ENCODE measurements at places on chromosomes 3 and 15.

DNA sequence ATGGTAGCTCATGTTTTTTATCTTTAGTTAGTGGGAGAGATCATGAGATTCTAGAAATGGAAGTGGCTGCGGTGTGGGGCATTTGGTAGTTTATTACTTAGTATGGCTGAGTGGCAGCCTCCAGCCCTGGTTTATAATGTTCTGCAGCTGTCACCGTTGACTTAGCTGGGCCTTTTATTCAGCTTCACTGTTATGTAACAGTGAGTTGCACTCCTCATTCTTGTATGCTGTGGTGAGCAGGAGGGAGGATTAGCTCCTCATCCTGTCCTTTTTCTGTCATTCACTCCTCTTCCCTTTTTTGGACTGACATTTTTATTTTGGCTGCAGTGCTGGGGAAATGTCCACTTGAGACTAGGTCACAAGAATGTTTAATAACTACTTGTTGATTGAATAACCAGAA, 29.5 kb downstream of the RAD54L2 start:
- no peak for DNase-seq

DNA sequence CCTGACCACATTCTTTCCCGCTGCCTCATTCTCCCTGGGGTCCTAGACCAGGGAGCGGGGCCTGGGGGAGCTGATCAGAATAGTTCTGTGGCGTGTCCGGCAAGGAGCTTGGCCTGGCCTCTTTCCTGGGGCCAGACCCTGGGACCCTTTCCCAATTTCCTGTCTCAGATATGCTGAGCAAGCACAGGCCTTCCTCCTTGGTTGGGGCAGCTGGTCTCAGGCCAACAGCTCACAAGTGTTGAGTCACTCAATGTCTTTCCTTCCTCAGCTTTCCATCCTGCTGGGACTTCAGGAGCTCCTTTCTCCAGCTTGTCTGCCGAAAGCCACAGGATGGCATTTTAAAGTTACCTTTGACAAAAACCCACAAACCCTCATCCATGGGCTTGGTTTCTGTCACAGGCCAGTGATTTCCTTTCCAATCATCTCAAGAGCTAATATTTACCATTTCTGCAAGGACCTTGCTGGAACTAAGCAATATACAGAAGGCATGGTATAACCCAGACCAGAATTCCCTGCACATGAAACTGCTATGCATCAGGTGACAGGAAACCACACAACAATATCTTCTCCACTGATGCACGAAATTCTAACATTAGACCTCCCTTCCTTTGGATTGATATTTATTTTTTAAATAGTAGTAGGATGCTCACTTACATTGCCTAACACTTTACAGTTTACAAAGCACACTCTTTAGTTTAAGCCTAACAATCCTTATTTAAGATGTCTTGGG, 19.5 kb upstream of the TIMP4 start:
- DNase-seq = no peak

- DNase-seq = no peak
These were observed 10.8 kb downstream of the TIPARP start for GRCh38 chr3:156685198-156685597.

GRCh38 chr3:106088304-106088703, 219.5 kb upstream of the CBLB start:
- DNase-seq = no peak

GRCh38 chr15:67114846-67115585, 49.6 kb downstream of the SMAD3 start:
- DNase-seq = peak; percentile 65

- no peak for DNase-seq
These were observed 88.9 kb upstream of the NEDD4 start for GRCh38 chr15:56082263-56082761.

DNA sequence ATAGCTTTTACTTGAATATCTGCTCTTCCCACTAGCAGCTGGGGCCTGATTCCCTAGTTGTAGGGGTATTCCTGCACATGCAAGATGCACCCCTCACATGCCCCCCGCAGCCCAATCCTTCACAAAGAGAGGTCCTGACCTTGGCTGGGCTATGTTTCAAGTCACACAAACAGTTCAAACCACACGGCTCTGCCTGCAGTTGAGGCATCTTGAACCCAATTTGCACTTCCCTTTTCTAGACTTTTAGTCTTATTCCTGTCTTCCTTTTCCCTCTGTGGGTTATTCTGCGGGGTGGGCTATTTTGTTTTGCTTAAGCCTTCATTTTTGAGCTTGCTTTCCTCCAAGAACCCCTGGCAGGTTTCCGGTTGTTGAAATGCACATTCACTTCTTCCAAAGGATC, 13.3 kb upstream of the CCR1 start:
- DNase-seq = no peak

- DNase-seq = no peak
These were observed 68.2 kb downstream of the EDEM1 start for GRCh38 chr3:5255404-5256344.

- no peak for DNase-seq
These were observed 66.9 kb upstream of the PRR20G start for GRCh38 chr3:127354761-127355160.

- no peak for DNase-seq
These were observed 11.1 kb downstream of the MAP6D1 start for GRCh38 chr3:183814240-183814639.

- DNase-seq = no peak
These were observed 811.0 kb upstream of the ALCAM start for GRCh38 chr3:104555728-104556127.

DNA sequence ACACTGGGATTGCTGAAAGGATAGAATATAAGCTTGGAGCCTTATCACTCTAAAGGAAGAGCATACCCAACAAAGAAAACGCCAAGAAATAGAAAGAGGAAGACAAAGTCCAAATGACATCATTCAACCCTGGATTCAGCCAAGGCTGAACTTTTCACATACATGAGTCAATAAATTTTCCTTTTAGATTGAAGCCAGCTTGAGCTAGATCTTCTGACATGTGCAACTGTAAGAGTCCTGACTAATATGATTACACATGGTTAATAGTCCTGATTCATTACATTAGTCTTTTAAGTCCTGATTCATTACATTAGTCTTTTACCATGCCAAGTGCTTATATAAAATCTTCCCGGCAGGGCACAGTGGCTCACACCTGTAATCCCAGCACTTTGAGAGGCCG, 13.6 kb upstream of the DENND6A start:
- no peak for DNase-seq

DNA sequence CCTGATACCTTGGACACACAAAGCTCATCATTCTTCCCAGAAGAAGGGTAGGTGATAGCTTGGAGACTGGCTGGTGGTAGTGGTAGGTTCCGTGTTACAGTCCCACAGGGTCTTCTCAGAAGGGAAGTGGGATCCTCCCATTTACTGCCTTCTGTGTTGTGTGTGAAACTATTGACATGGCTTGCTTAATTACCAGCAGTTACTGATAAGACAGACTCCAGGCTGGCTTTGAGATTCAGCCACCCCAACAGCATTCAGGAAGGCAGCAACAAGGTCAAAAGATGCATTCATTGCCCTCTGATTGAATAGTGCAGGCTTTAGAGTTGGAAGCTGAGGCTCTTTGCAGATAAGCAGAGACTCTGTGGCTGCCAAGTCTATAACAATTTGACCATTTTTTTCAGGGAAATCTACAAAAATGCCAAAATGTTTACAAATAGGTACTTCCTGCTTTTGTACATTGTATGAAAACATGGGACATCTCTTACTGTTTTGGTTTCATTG, 7.7 kb downstream of the ARNT2 start:
- DNase-seq = no peak

GRCh38 chr3:177149106-177149505, 48.2 kb downstream of the TBL1XR1 start:
- DNase-seq = no peak

DNA sequence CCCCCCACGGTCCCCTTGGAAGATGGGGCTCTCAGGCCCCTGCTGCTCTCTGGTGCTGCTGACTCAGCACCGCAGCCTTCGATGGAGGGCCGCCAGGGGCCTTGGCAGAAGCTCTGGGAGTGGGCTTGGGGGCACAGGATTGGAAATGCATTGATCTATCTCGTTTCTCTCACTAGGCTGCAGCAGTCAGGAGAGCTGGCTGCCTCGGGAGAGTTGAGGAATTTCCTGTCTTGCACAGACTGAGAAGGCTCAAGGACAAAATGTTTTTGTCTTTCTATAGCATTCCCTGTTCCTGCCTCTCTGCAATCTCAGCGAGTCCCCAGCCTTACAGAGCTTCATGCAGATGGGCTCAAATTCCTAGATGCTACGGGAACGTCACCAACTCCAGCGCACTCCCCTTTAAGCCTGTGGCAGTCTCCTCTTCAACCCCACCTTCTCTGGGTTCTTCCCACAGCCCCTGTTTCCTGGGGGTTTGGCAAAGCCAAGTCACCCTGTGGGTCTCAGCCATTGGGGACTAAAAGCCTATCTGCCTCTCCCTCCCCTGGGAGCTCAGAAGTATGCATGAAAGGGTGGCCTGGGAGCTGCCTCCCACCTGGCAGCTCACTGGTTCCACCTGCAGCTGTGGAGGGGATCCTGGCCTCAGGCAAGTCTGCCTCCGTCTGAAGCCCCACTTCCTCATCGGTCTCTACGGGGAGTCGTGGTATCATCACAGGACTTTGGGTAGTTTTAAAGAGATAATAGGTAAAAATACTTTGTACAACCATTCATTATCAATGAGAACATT, 127.4 kb upstream of the HACD2 start:
- no peak for DNase-seq

DNA sequence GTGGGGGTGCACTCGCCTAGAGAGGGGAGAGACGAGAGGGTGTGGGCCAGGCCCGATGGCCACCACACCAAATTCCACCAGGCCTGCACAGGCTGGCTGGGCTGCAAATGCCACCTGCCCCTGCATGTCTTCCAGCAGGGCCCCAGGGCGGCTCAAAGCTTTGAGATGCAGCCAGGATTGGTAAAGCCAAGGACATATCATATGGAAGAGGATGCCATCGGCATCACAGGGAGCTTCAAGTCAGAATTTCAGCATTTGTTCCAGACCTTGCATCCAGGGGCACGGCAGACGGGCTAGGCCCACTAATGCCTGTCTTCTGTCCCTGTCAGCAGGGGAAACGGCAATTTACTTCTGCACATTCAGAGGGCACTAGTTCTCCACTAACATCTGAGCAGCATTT, 97.8 kb downstream of the NUP210 start:
- DNase-seq = no peak

- no peak for DNase-seq
These were observed 16.8 kb downstream of the PLA2G4F start for GRCh38 chr15:42139596-42139995.

- no peak for DNase-seq
These were observed 2.3 kb downstream of the TPM1 start for GRCh38 chr15:63044645-63045464.

- no peak for DNase-seq
These were observed 1.3 kb downstream of the MESD start for GRCh38 chr15:80988148-80988796.

DNA sequence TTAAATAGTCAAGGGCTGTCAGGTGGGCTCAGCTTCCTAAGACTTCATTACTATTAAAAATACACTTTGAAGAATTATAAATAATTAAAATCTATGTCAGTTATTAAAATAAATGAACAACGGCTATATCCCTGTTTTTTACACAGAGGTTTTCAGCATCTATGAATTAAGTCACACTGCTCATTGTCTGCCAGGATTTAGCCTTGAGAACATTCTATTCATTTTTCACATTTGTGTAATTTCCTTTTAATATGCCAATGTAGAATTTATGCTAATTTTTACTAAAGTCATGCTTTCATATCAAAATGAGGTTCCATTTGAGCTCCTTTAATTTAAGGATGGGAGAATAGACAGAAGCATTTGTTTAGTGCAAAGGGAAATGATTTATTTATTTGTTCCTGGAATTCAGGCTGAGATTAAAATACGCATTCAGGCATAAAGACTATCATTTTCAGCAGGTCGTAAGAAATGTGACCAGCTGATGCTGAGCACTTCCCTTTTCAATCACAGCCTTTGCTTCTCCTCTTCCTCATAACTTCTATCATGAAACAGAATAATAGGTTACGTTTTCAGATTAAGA, 345.1 kb downstream of the MFSD1 start:
- DNase-seq = no peak

GRCh38 chr3:155423526-155424322, 130.2 kb upstream of the STRIT1 start:
- no peak for DNase-seq

DNA sequence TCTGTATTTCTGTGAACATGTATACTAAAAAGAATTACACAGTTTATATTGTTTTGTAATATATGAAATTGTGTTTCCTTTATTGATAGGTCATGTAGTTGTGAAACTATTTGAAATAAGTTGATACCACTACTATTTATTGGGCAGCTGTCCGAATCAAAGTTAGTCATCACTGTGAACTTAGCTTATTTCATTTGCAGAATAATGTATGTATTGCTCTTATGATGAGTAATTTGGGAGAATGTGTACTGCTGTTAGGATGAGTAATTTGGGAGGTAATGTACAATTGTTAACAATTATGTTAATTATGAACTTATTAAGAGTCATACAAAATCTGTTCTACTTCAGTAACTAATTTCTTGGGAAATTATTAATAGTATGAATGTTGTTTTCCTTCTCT, 22.2 kb downstream of the FXR1 start:
- no peak for DNase-seq

GRCh38 chr15:92883876-92884435, 16.2 kb upstream of the CHD2 start:
- no peak for DNase-seq

DNA sequence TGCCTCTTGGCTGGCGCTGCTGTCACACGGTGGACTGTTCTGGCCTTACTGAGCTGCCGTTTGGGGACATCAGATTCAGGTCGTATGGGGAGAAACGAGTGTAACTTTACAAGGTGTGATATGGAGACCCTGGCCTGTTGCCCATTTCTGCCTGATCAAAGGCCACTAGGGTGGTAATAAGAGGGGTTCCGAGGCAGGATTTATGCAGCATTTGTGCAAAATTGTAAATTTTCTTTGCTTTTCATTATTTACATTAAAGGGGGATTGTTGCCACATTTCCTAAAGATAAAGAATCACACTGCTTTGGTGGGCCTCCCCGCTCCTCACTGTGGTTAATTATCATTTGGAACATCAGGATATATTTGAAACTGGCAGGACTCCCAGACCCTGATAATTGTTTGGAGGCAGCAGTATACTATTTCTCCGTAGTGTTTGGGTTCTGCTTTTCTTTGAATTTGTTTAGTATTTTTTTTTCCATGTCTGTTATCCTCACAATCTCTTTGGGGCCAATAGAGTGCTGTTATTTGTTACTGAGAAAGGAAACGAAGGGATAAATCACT, 891 bp downstream of the NXPE3 start:
- no peak for DNase-seq

- DNase-seq = peak; percentile 80
These were observed 87.2 kb downstream of the TGFBR2 start for GRCh38 chr3:30693470-30694120.

DNA sequence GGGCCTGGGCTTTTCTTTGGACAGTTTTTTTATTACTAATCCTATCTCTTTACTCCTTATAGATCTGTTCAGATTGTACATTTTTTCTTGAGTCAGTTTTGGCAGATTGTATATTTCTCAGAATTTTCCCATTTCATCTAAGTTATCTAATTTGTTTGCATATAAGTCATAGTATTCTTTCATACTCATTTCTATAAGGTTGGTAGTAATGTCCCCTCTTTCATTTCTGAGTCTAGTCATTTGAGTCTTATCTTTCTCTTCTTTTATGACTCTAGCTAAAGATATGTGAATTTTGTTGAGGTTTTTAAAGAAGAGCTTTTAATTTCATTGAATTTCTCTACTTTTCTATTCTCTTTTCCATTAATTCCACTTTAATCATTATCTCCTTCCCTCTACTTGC, 27.2 kb downstream of the TRPM1 start:
- DNase-seq = no peak

Measured in CD4-positive, alpha-beta T cell treated with Interleukin-2 at 100 ng/mL for 4 hours (primary cell).